ENCODE measurements at places on chromosomes 12 and 14.
A peak's percentile ranks its signal among the peaks of the same experiment; 100 is the strongest.

GRCh38 chr12:114678028-114678427 lies 5.9 kb downstream of the TBX3 start:
- H3K27ac ChIP-seq, result no peak overlapping the region
- peaks cover 95% of the 10 kb centered on the region for H3K27me3 ChIP-seq
- H3K36me3 ChIP-seq, result no peaks in the 10 kb centered on the region
- no peak overlapping the region for H3K4me3 ChIP-seq

DNA sequence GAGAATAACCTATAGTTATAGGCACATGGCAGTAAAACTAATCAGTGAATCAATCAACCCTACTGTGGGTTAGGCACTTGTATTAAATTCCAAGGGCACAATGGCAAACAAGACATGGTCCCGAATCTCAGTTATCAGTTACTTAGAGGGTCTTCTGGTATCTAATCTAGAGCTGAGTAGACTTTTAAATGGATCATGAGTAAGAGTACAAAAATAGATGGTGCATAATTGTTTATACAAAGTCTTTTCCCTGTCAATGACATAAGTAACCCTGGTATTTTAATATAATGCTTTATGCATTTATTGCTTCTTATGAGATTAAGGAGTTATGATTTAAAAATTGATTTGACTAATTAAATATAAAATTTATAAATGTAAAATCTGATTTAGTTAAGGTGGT lies 23.0 kb upstream of the KCNJ8 start:
- H3K36me3 ChIP-seq, result no peaks in the 10 kb centered on the region
- H3K4me1 ChIP-seq, result no peaks in the 10 kb centered on the region
- no peak for DNase-seq
- no peak overlapping the region for H3K27ac ChIP-seq

DNA sequence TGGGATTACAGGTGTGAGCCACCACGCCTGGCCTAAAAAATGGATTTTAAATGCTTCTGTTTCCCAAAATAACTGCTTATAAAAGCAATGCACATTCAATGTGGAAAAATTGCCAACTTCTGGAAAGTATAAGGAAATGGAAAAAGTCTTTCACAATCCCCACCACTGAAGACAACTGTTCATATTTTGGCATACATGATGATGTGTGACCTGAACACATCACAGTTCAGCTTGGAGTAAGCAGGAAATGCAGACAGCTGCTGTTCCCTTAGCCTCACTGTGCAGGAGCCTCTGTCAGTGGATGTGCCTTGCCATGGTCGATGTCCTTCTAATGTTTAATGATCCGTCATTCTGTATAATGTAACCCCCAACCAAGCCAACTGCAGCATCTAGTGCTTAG lies 5.2 kb downstream of the MTERF2 start:
- DNase-seq, result no peak
- H3K27ac ChIP-seq, result no peak overlapping the region
- H3K4me3 ChIP-seq, result no peak overlapping the region
- peaks cover 29% of the 10 kb centered on the region for H3K36me3 ChIP-seq
- H3K4me1 ChIP-seq, result peaks cover 34% of the 10 kb centered on the region
- H3K27me3 ChIP-seq, result no peaks in the 10 kb centered on the region

DNA sequence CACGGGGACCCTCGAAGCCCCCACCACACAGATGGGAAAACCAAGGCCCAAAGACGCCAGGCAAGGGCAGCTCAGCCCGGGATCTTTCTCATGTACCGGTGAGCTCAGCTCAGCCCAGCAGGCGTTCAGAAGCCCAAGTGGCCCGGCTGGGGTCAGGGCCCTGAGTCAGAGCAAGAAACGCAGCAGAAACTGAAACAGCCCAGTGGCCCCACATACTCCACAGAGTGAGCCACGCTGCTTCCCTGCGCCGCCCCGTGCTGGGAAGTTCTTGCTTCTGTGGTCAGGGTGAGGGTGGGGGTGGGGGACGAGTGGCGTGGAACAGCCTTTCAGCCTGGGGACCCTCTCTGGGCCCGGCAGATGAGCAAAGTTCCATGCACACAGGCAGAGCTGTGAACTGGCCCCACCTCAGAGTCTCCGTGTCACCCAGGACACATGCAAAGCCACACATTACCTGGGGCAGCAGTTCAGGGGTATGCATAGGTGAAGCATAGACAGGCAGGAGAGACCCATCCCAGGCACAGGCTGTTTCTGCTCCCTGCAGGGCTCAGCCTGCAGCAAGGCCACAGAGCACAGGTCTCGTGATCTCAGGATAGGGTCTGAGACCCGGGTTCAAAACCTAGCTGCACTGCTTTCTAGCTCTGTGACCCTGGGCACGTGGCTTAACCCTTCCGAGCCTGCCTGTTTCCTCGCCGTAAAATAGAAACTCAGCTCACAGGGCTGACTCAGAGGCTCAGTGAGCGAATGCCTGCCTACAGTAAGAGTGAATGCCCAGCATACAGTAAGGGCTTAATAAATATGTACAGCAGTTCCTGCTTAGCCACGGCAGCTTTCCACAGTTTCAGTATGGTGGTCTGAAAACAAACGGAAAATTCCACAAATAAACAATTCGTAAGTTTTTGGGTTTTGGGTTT lies 21.6 kb downstream of the NCOR2 start:
- peaks cover 50% of the 10 kb centered on the region for H3K4me1 ChIP-seq
- H3K27ac ChIP-seq, result peak overlapping the region; percentile 29
- no peaks in the 10 kb centered on the region for H3K27me3 ChIP-seq
- peak; percentile 67 for DNase-seq
- H3K4me3 ChIP-seq, result no peak overlapping the region

- H3K27ac ChIP-seq, result no peak overlapping the region
- H3K27me3 ChIP-seq, result no peaks in the 10 kb centered on the region
- no peak overlapping the region for H3K4me3 ChIP-seq
- peaks cover 10% of the 10 kb centered on the region for H3K4me1 ChIP-seq
- DNase-seq, result no peak
Observed at GRCh38 chr12:105175397-105175990, 60.5 kb downstream of the APPL2 start.

DNA sequence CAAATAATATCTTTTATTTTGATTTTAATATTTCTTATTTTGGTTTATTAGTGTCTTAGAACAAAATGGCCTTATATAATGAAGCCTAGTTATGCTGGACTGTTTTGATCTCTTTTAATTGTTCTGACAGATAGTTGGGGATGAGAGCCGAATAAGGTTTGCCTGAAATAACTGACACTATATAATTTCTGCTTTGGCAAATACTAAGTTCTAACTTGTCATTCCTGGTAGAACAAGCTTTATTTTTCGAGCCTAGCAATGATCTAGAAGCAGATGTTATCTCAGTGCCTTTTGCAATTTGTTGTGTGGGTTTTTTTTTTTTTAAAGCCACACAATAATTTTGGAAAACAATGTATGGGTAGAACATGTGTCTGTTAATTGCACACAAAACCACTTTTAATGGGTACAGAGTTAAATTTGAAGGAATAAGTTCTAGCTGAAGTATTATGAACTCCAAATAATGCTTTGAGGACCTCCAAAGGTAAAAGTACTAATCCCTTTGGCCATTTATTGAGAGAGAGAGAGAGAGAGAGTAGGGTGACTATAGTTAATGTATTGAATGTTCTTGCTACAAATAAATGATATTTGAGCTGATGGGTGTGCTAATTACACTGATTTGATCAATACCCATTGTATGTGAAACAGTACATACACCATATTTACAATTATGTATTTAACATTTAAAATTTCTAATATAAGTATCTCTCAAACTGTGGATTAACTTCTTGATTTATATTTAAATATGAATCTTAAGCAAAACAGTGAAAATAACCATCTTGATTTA lies 35.0 kb downstream of the MDM2 start:
- H3K27ac ChIP-seq, result no peak overlapping the region
- no peaks in the 10 kb centered on the region for H3K4me1 ChIP-seq
- peaks cover 26% of the 10 kb centered on the region for H3K36me3 ChIP-seq
- H3K4me3 ChIP-seq, result no peak overlapping the region
- H3K27me3 ChIP-seq, result no peaks in the 10 kb centered on the region

DNA sequence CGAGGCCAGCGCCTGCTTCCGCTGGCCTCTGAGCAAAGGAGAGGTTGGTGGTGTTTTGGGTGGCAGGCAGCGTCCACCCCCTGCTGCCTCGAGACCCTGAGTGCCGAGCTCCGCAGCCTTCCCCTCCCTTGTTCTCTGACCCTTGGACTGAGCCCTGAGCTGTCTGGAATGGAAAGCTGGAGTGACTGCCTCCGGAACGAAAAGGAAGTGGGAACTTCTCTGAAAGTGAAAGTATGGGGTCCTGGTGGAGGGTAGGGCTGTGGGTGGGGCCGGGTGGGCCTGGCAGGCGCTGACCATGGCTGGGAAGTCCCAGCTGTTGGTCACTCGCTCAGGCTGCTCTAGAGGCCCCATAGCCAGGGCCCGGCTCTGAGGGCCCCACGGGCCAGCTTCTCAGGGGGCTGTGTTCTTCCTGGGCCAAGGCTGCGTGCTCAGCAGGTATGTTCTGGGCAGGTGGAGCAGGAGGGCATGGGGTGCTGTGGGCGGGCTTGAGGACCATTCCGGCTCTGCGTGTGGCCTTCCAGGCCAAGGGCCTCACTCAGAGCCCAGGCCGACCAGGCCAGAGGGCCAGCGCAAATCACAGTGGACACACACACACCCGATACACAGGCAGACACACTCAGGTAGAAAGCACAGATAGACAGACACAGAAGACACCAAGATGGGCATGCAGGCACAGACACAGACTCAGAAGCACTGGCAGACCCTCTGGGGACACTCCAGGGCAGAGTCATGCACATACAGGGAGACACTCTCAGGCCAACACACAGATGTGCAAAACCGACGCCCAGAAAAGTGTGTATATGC lies at the start of gene EXOC3L4:
TSS of gene EXOC3L4 (plus strand) at position 320 of the 804 bp plus-strand sequence. CDS start 5,495 bp downstream, outside the sequence.
- no peak for DNase-seq
- H3K4me1 ChIP-seq, result peaks cover 8% of the 10 kb centered on the region
- no peak within 1 kb of the TSS for H3K4me3 ChIP-seq
- no peaks in the 10 kb centered on the region for H3K27me3 ChIP-seq
- H3K36me3 ChIP-seq, result no peaks in the 10 kb centered on the region
- H3K27ac ChIP-seq, result no peak within 1 kb of the TSS

GRCh38 chr12:15731940-15732339 lies 57.2 kb downstream of the EPS8 start:
- no peaks in the 10 kb centered on the region for H3K4me1 ChIP-seq
- peaks cover 21% of the 10 kb centered on the region for H3K27me3 ChIP-seq

DNA sequence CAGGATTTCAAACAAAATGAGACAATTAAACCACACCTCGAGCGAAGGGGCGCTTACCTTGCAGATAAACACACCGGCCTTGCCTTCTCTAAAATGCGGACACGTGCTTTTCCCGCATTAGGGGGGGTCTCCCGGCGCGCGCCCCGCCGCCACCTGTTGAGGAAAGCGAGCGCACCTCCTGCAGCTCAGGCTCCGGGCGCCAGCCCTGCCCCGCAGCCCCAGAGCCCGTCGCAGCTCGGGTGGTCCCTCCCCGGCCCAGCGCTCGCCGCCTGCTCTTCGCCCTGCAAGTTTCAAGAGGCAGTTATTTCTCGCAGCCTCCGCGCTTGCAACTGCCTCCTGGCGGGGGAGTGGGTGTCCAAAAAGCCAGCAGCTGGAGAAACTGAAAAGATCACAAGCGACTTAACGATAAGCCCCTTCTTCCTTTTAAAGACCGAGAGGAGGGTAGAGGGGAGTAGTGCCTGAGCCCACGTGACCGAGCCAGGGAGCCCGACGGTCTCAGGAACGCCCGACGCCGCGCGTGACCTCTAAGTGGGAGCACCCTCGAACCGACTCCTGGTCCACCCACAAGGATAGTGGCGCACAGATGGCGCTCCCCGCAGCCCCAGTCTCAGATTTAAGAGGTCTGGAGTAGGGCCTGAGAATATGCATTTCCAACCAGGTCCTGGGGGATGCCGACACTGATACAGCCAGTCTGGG lies at the start of gene ESR2:
TSS of gene ESR2 (minus strand) at position 396 of the 696 bp plus-strand sequence. CDS start 11,386 bp downstream, outside the sequence.
- H3K27me3 ChIP-seq, result peaks cover 28% of the 10 kb centered on the region
- H3K4me1 ChIP-seq, result peaks cover 45% of the 10 kb centered on the region
- no peaks in the 10 kb centered on the region for H3K36me3 ChIP-seq
- DNase-seq, result peak; percentile 30
- H3K27ac ChIP-seq, result peak within 1 kb of the TSS; percentile 18

- no peaks in the 10 kb centered on the region for H3K36me3 ChIP-seq
- no peaks in the 10 kb centered on the region for H3K27me3 ChIP-seq
- no peak overlapping the region for H3K4me3 ChIP-seq
- H3K4me1 ChIP-seq, result peaks cover 10% of the 10 kb centered on the region
Observed at GRCh38 chr12:7042842-7043241, 17.7 kb upstream of the C1S start.

DNA sequence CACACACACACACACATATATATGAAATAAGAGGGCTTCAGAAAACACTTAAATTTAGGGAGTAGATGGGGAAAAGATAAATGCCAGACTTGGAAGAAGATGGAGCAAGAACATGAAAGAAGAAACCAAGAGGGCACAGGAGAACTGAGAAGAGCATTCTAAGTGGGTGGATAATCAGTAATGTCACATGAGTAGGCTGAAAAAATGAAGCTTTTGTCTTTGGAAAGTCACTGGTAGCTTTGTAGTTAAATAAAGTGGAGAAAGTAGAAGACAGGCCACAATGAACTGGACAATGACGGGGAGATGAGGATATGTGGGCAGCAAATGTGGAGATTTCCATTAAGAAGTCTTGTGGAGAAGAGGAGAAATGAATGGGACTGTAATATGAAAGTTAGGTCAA lies 2.2 kb upstream of the ZC2HC1C start:
- H3K4me1 ChIP-seq, result peaks cover 17% of the 10 kb centered on the region
- no peak overlapping the region for H3K4me3 ChIP-seq
- H3K27me3 ChIP-seq, result no peaks in the 10 kb centered on the region
- H3K36me3 ChIP-seq, result peaks cover 4% of the 10 kb centered on the region

- no peaks in the 10 kb centered on the region for H3K27me3 ChIP-seq
- no peak overlapping the region for H3K4me3 ChIP-seq
- H3K36me3 ChIP-seq, result peaks cover 2% of the 10 kb centered on the region
- no peak for DNase-seq
Observed at GRCh38 chr14:66311990-66312389, 174.2 kb upstream of the CCDC196 start.

DNA sequence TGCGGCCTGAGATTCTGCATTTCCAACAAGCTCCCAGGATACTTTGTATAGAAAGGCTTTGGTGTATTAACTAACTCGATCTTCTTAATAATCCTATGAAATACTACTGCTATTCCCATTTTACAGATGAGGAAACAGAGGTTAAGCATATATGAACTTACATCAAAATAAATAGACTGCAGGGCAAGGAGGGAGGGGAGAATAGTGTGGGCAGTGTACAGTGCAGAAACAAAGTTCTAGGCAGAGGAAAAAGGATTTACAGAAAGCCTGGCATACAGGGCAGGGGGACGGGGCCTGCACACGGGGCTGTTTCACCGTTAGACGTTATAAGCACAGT lies 19.0 kb downstream of the NINJ2 start:
- H3K36me3 ChIP-seq, result peaks cover 3% of the 10 kb centered on the region
- H3K4me1 ChIP-seq, result peaks cover 46% of the 10 kb centered on the region
- H3K27ac ChIP-seq, result peak overlapping the region; percentile 89
- peak overlapping the region; percentile 79 for H3K4me3 ChIP-seq
- no peak for DNase-seq
- no peaks in the 10 kb centered on the region for H3K27me3 ChIP-seq

DNA sequence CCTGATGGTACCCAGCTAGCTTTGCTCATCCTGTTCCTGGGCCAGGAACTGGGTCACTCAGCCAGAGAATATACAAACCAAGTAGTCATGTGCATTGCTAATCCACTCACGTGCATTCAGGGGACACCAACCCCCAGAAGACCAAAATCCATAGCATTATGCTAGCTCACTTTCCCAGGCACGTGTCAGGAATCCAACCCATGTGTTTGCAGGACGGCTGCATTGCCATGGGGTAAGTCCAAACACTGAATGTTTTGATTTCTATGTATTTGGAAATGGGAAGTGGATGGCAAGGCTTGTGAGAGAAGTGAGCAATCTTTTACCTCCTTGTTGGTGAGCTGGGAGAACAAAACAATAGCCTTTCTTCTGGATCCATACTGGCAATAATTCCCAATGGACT lies 87.1 kb upstream of the FOXN3 start:
- no peak for DNase-seq
- no peaks in the 10 kb centered on the region for H3K27me3 ChIP-seq
- H3K36me3 ChIP-seq, result peaks cover 24% of the 10 kb centered on the region
- H3K4me1 ChIP-seq, result peaks cover 44% of the 10 kb centered on the region
- H3K27ac ChIP-seq, result no peak overlapping the region
- no peak overlapping the region for H3K4me3 ChIP-seq

GRCh38 chr12:18165422-18165871 lies 75.5 kb upstream of the RERGL start:
- peaks cover 6% of the 10 kb centered on the region for H3K4me1 ChIP-seq

Measured in activated naive CD8-positive, alpha-beta T cell treated with anti-CD3 and anti-CD28 coated beads for 36 hours (primary cell).